ENCODE measurements at places on chromosomes 6 and 20.

GRCh38 chr6:1709234-1709641 is 99.5 kb downstream of the FOXC1 start:
- no peak for DNase-seq

DNA sequence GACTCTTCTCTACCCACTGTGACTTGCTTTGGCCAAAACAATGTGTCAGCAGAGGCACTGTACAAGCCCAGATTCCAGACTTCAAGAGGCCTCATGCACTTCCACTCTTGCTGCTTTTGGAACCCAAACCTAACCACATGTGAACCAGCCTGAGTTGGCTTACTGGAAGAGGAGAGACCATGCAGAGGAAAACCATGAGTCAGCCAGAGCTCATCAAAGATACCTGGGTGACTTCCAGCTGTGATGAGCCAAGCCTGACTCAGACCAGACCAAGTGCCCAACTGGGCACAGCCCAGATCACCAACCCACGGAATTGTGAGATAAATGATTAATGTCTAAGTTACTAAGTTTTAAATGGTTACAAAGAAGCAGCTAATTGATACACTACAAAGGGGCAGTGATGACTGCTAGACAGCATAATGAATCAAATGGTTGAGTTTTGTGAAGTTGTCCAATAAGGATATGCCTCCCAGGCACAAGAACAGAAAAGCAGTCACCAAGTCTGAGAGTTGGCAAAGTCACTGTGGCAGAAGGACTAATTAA is 16.2 kb upstream of the BEND6 start:
- DNase-seq = no peak

DNA sequence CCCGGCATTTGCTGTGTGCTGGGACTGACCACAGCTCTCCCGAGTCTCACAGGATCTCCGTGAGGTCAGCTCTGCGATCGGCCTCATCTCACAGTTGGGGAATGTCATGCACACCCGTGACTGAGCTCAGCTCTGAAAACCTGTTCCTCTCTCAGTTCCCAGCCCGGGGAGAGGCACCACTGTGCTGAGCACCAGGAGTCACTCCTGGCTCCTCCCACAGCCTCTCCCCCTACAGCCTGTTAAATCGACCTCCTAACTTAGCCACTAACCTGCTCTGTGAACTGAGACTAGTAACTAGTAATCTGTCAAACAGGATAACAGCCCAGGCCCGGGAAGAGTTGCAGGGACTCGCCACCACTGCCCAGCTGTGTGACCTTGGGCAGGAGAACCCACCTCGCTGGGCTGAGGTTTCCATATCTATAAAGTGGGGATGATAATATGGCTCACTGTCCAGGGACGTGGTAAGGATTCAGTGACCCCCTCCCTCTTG is 20.1 kb upstream of the NOL4L start:
- no peak for DNase-seq

- no peak for DNase-seq
Observed at GRCh38 chr6:106549521-106549920, 79.8 kb downstream of the RTN4IP1 start.

GRCh38 chr20:33640287-33640686 is 21.8 kb upstream of the C20orf144 start:
- no peak for DNase-seq

DNA sequence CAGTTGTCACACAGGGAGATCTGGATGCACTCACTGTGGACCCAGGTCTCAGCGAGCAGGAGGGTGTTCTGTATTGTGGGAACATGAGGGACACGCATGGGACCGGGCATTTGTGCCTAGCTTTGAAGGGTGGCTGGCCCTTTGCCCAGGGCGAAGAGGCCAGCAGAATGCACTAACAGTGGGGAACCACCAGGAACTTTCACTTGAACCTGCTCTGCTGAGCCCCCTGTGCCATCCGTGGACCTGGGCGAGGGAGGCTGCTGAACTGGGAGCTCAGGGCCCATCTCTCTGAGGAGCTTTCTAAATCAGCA is 1.2 kb upstream of the ULBP2 start:
- no peak for DNase-seq

DNA sequence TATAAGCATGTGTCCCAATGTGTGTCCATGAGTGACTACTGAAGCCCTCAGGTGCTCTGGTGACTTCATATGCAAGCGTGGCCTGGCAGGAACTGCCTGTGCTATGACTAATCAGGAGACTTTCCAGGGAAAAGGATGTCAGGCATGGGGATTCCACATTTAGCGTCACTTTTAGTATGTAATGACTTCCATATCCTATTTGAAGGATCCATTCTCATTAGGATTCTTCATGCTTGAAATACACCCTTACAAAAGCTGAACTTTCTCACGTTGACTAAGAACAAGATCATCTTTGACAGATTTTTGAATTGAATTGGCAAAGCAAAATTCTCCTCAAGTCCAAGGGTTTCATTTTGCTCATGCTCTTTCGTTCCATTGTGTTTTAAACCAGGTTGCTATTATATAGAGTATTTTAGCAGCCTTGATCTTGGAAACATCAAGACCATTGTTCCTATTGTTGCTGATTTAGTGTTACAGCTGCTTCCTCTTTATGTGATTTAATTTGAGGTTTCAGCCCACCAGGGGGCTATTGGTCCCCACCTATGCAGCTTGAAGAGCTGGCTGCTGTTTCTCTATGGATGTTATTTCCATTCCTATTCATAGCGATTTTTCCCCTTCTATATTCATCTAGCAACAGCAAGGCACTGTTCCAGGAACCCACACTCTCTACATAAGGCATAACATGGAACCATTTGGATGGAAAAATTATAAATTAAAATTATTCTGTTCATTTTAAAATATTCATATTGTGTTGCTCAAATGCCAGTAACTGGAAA is 418.6 kb downstream of the CDKAL1 start:
- no peak for DNase-seq

DNA sequence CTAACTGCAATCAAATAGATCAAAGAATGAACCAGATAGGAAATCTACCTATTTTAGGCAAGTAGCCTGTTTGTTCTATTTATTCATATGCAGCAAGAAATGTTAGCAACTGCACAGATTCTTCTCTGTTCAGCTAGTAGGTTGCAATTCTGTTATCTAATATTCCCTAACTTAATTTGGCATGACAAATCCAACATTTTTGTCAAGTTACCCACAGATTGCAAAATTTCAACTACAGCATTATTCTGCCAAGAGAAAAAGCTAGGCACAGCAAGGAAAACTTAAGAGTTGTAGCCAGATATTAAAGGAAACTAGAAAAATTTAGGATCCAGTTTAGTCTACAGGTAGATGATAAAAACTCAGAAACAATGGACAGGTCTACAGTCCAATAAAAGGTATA is 104.4 kb upstream of the SYNCRIP start:
- DNase-seq = no peak

- DNase-seq = no peak
Observed at GRCh38 chr20:25237610-25238318, 10.1 kb upstream of the PYGB start.

DNA sequence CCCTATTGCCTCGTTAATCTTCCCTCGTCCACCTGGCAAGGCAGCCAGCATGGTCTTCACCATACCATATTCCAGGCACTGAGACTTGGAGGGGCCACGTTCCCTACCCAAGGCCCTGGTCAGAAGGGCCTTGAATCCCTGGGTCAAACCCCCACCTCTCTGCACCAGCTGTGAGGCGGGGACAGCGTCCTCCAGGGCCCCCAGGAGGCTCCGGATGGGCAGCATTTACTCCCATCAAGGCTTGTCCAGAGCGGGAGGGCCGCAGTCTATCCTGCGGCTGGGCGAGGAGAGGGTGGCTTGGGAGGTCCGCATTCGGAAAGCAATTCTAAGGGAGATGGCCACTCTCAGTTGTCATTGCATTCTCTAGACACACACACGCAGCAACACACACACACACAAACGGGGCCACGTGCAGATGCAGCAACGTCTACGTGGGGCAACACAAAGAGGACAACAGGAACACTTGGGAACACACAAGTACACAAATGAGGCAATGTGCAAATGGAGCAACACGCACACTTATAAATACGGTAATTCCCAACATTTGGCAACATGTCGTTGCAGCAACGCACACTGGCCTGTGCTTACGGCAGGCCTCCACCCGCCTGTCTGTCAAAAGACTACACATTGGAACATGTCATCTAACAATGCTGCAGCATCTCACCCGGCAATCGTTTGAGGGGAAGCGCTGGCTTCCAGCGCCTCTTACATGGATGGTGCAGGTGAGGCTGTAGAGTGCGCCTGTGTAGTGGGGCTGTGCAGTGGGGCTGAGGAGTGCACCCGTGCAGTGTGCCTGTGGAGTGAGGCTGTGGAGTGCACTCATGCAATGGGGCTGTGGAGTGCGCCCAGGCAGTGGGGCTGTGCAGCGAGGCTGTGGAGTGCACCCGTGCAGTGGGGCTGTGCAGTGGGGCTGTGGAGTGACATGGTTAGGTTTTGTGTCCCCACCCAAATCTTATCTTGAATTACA is 12.9 kb upstream of the NTSR1 start:
- DNase-seq = no peak

GRCh38 chr6:19660123-19660910 is 176.9 kb upstream of the ID4 start:
- no peak for DNase-seq

- no peak for DNase-seq
Observed at GRCh38 chr6:119643876-119644275, 294.3 kb upstream of the MAN1A1 start.

GRCh38 chr20:10483691-10484090 is 48.6 kb downstream of the SLX4IP start:
- no peak for DNase-seq

DNA sequence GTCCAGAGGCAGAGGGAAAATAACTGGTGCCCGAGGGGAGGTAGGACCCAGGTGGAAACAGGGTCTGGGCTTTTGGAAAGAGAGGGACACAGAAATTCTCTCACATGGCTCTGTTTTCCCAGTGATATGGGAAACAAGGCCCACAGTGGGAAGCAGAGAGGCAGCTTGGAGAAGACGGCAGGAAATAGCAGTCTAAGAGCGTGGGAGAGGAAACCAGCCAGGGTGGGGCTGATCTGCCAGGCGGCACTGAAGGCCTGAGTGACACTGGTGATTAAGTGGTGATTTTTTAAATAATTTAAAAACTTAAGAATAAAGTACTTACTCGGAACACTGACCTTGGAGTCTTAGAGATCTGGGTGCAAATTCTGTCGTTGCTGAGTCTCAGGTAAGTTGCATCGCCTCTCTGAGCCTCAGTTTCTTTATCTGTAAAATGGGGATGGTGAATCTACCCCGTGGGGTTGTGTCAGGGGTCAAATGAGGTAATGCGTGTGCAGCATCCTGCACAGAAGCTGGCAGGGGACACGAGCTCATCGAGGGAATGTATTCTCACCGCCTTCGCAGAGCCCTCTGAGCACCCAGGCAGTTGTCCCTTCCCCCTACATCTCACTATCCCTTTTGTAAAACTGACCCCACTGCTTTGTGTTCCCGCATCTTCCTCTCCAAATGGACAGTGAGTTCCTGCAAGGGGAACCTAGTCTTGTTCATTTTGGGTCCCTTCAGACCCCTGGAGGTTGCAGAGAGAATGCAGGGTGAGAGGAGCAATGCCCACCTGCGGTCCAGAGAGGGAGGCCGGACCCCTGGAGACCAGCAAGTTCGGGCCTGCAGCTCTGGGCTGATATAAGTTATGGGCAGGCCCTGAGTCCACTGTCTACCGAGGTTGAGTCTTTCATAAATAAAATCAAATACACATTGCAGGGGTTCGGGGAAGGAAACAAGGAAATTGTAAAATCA is 228.6 kb upstream of the PMEPA1 start:
- DNase-seq = no peak

DNA sequence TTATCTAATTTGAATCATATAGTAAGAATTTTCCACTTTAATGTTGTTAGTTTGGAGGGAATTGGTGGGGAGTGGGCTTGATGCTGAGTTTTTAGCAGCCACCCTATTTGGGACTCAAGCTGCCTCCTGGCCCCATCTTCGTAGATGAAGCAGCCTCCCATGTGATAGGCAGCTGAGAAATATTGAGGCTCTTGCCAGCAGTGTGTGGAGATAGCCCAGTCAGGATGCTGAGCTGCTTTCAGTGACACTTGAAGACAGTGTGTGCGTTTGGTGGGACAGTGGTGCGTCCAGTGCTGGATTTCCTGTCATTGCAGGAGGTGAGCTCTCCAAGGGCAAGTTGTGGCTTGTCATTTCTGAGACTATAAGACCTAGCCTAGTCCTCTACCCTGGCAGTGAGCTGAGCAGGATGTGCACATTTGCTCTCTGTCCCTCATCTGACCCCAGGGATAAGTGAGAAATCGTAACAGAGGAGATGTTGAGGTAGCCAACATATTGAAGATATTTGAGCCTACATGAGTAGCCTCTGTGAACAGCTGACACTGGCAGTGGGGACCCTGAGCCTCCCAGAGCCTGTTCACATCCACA is 47.9 kb upstream of the RNF8 start:
- DNase-seq = no peak

DNA sequence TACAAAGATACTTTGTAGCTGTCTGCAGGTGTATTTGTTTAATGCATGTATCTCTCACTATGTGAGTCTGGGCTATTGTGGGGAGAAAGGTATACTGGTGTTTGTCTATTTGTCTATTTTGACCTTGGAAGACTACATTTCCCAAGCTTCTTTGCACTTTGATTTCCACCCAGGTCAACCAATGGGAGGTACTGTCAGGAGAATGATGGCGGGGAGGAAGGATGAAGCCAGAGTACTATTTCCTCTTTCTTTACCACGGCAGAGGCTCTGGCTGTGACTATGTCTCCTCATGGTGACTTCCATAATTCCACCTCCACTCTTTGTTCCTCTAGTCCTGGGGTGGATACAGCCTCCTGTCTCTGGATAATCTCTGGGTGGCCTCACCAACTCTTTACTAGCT is 23.1 kb downstream of the LBP start:
- no peak for DNase-seq

- DNase-seq = no peak
Observed at GRCh38 chr6:5846335-5846734, 160.4 kb downstream of the NRN1 start.

DNA sequence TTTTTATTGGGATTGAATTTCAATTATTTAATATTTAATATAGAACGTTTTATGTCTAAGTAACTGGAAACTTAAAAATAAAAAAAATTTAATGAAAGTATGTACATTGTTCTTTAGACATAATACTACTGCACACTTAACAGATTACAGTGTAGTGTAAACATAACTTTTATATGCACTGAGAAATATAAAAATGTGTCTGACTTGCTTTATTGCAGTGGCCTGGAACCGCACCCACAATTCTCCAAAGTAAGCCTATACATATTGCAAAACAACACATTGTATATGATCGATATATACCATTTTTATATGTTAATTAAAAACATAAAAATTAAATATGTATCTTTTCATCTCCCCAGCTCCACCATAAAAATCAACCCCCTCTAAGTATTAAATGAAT is 42.8 kb downstream of the GFOD1 start:
- no peak for DNase-seq

DNA sequence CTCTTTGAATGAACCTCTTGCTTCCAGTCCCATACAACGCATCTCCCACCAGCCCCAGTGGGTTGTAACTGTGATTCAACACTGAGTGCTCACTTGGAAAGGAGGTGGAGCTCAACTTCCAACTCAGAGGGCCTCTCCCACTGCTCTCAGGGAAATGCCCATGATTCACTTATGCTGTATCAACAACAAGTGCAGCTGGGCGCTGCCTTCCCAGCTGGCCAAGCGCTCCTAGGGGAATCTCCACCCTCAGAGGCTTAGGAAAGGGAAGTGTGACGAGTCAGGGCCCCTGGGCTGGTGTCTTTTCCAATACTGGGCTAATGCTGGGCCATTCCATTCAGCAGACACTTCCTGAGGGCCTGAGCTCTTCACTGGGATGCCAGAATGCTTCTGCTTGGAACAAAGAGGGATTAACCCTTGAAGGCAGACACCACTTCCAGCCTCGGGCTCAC is 8.1 kb upstream of the OCSTAMP start:
- DNase-seq = no peak

- DNase-seq = peak; percentile 50
Observed at GRCh38 chr6:33314515-33314942, 651 bp upstream of the TAPBP start.

- DNase-seq = no peak
Observed at GRCh38 chr20:64271636-64272035, 16.1 kb downstream of the PCMTD2 start.

All from stimulated activated CD4-positive, alpha-beta T cell treated with anti-CD3 and anti-CD28 coated beads, TNF-alpha, amount 100 ng/mL, for 1 hour (primary cell).